HFFc6 (cell line): ENCODE measurements at places on chromosomes 4 and X. TPM values are rescaled to one million over a fixed set of nuclear protein-coding genes. Genes with fewer than 3 reads are reported as not detected.

The ERCC6L gene
- total RNA-seq, result 2.9 to 6.7 TPM (median 6.6 TPM) in 3 replicates

The YY2 gene
- 3.2 and 3.5 TPM in 2 replicates for total RNA-seq

The EDA2R gene
- total RNA-seq, result 24.6 to 28.2 TPM (median 27.0 TPM) in 3 replicates

The SMIM14 gene
- total RNA-seq, result 25.9 to 28.9 TPM (median 28.7 TPM) in 3 replicates

The SUPT20HL1 gene
- not detected in 2 replicates for total RNA-seq

The DACH2 gene
- total RNA-seq, result not detected in 2 replicates

The OCRL gene
- 27.0 to 29.1 TPM (median 28.6 TPM) in 3 replicates for total RNA-seq

The L1CAM gene
- total RNA-seq, result 14.9 to 86.4 TPM (median 61.7 TPM) in 3 replicates

The RPGR gene
- total RNA-seq, result 3.0 to 4.0 TPM (median 4.0 TPM) in 3 replicates

The FAM50A gene
- total RNA-seq, result 86.6 to 110 TPM (median 104 TPM) in 3 replicates

The RGN gene
- 0.46 to 2.8 TPM (median 2.1 TPM) in 3 replicates for total RNA-seq

The MAB21L2 gene
- not detected in 2 replicates for total RNA-seq

The CT55 gene
- total RNA-seq, result not detected in 3 replicates

The RAB33B gene
- total RNA-seq, result 4.4 to 6.0 TPM (median 5.4 TPM) in 3 replicates

The NKX3-2 gene
- total RNA-seq, result 0.07 to 0.17 TPM in 2 of 3 replicates, not detected in the other

The LRIT3 gene
- not detected in 3 replicates for total RNA-seq

The FOXP3 gene
- total RNA-seq, result 0.18 TPM in 1 of 3 replicates, not detected in the others

The PNCK gene
- total RNA-seq, result 0.22 to 0.53 TPM in 2 of 3 replicates, not detected in the other

The CASP6 gene
- 13.0 to 17.4 TPM (median 14.3 TPM) in 3 replicates for total RNA-seq

The DCAF8L2 gene
- not detected in 2 replicates for total RNA-seq

The MAGEB1 gene
- total RNA-seq, result not detected in 3 replicates

The MAGEC1 gene
- total RNA-seq, result 0.05 TPM in 1 of 3 replicates, not detected in the others

The CT45A10 gene
- total RNA-seq, result not detected in 3 replicates

The PPARGC1A gene
- total RNA-seq, result not detected in 3 replicates

The SSX2B gene
- not detected in 3 replicates for total RNA-seq

The CXCL5 gene
- 0.12 to 0.18 TPM in 2 of 3 replicates, not detected in the other for total RNA-seq

The CFP gene
- 0.07 to 0.21 TPM (median 0.11 TPM) in 3 replicates for total RNA-seq

The TRPC5OS gene
- total RNA-seq, result not detected in 3 replicates

The DUSP9 gene
- total RNA-seq, result not detected in 3 replicates

The CT45A5 gene
- total RNA-seq, result not detected in 3 replicates

The NFXL1 gene
- 8.0 to 8.5 TPM (median 8.3 TPM) in 3 replicates for total RNA-seq

The HTR2C gene
- not detected in 3 replicates for total RNA-seq

The RAB41 gene
- total RNA-seq, result not detected in 3 replicates

The ZNF827 gene
- total RNA-seq, result 12.1 to 18.1 TPM (median 16.1 TPM) in 3 replicates

The NPNT gene
- total RNA-seq, result not detected in 3 replicates

The PLAC1 gene
- not detected in 3 replicates for total RNA-seq

The GABRA4 gene
- total RNA-seq, result not detected in 2 replicates

The HHIP gene
- total RNA-seq, result 0.21 to 0.38 TPM (median 0.26 TPM) in 3 replicates

The GPR143 gene
- total RNA-seq, result not detected in 2 replicates

The AMBN gene
- total RNA-seq, result not detected in 3 replicates

The MBNL3 gene
- 0.42 to 1.7 TPM (median 0.47 TPM) in 3 replicates for total RNA-seq

The TRIM60 gene
- not detected in 3 replicates for total RNA-seq

The ADH1A gene
- not detected in 3 replicates for total RNA-seq

The ANKRD37 gene
- 5.1 to 12.9 TPM (median 11.4 TPM) in 3 replicates for total RNA-seq

The PNMA3 gene
- total RNA-seq, result not detected in 3 replicates

The PTPN13 gene
- 48.1 to 56.8 TPM (median 51.9 TPM) in 3 replicates for total RNA-seq
